ENCODE measurements at places on chromosomes 5 and 9. TPM values are rescaled to one million over a fixed set of nuclear protein-coding genes. Genes with fewer than 3 reads are reported as not detected.

DNA sequence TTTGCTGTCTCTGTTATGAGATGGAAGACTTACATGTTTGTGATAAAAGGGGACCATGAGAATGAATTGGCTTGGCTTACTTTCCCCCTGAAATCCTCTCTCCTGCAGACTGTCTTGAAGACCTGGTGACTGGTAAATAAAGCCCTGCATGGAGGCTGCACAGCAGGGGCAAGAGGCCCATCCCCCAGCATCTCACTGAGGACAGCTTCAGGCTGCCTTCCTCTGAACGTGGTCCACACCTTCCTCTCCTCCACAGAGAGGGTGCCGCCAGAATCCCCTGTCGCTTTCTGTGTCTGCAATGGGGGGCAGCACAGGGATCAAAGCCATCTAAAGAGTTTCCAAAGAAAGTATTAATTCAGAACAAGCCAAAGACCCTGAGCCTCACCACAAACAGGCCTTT lies 94.6 kb downstream of the SYK start:
- H3K4me1 ChIP-seq = no peaks in the 10 kb centered on the region
- no peak for DNase-seq
- peaks cover 36% of the 10 kb centered on the region for H3K27me3 ChIP-seq
- H3K36me3 ChIP-seq = no peaks in the 10 kb centered on the region
- H3K4me3 ChIP-seq = no peak overlapping the region

- H3K36me3 ChIP-seq = no peaks in the 10 kb centered on the region
- no peak overlapping the region for H3K27ac ChIP-seq
- no peak overlapping the region for H3K4me3 ChIP-seq
- no peaks in the 10 kb centered on the region for H3K4me1 ChIP-seq
- no peaks in the 10 kb centered on the region for H3K27me3 ChIP-seq
Observed at GRCh38 chr5:100826133-100826532, 76.9 kb downstream of the ST8SIA4 start.

- peaks cover 17% of the 10 kb centered on the region for H3K27me3 ChIP-seq
- H3K36me3 ChIP-seq = no peaks in the 10 kb centered on the region
- no peak overlapping the region for H3K27ac ChIP-seq
- H3K4me1 ChIP-seq = peaks cover 6% of the 10 kb centered on the region
- DNase-seq = no peak
Observed at GRCh38 chr9:134123764-134124128, 12.1 kb upstream of the WDR5 start.

DNA sequence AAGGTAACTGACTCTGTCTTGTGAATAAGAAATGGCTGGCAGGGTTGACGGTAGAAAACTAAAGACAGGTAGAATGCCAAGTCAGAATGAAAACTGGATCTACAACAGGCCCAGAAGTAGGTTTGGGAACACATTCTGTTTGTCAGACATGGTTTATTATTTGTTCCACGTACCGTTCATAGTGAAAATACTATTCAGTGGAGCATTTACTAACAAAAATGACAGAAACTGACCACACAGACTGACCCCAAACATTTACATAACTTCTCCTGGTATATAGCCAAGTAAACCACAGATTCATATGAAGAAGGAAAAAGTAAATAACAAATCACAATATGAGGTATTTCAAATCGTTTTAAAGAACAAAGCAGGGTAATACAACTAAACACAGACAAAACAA lies 73.7 kb downstream of the SLC38A9 start:
- H3K27ac ChIP-seq = no peak overlapping the region
- H3K4me3 ChIP-seq = no peak overlapping the region
- H3K4me1 ChIP-seq = peaks cover 31% of the 10 kb centered on the region
- no peak for DNase-seq

CAMK4 gene
- total RNA-seq = 3.8 TPM

DNA sequence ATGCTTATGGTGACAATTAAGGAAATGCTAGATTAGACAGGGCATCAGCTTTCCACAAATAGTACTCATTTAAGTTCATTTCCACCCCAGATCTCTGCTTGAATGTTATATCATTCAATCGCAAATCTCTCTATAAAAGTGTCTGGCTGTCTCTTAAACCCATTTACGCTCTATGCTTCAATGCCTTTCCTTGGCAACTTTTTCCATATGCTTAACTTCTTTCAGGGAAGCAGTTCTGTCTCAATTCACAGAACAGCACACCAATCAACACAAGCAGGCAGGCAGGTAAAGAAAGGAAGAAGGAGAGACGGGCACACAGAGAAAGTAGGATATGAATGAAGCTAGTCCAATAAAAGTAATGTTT lies 243.1 kb downstream of the DENND1A start:
- no peak overlapping the region for H3K4me3 ChIP-seq
- peaks cover 12% of the 10 kb centered on the region for H3K36me3 ChIP-seq
- H3K27me3 ChIP-seq = no peaks in the 10 kb centered on the region
- no peak overlapping the region for H3K27ac ChIP-seq
- DNase-seq = no peak
- H3K4me1 ChIP-seq = peaks cover 15% of the 10 kb centered on the region

DNA sequence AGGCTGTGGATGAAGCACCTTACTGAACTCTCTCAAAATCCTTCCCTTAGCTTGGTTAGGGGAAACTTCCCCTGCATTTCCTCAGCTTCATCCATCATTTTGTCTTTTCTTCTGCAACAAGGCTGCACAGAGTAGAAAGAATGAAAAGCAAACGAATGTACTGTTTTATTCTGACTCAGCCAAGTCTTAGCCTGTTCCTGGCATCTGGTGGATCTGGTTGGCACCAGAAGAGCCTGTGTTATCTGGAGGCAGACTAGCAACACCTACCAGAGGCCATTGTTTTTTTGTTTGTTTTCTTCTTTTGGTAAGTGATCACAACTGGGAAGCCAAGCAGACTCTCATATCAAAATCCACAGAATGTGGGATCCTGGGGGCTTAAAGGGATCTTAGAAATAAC lies 200.7 kb downstream of the FANCC start:
- 0 out of 2 replicates have a peak, but pooled peaks cover 10% of the 10 kb centered on the region for H3K36me3 ChIP-seq
- DNase-seq = no peak
- no peaks in the 10 kb centered on the region for H3K27me3 ChIP-seq
- peaks cover 9% of the 10 kb centered on the region for H3K4me1 ChIP-seq
- no peak overlapping the region for H3K27ac ChIP-seq
- no peak overlapping the region for H3K4me3 ChIP-seq

GRCh38 chr5:78888580-78889368 lies 96.3 kb downstream of the ARSB start:
- H3K27me3 ChIP-seq = no peaks in the 10 kb centered on the region
- DNase-seq = no peak
- H3K4me1 ChIP-seq = peaks cover 33% of the 10 kb centered on the region
- no peaks in the 10 kb centered on the region for H3K36me3 ChIP-seq
- H3K27ac ChIP-seq = no peak overlapping the region
- H3K4me3 ChIP-seq = no peak overlapping the region

DOCK8 gene
- total RNA-seq = not detected

GRCh38 chr9:134658378-134658955 lies 16.9 kb downstream of the COL5A1 start:
- DNase-seq = no peak
- H3K4me1 ChIP-seq = peaks cover 50% of the 10 kb centered on the region
- peak overlapping the region; percentile 64 for H3K27ac ChIP-seq

GRCh38 chr5:84673785-84674184 lies 289.1 kb upstream of the EDIL3 start:
- H3K27me3 ChIP-seq = no peaks in the 10 kb centered on the region
- H3K4me1 ChIP-seq = no peaks in the 10 kb centered on the region
- no peaks in the 10 kb centered on the region for H3K36me3 ChIP-seq
- no peak overlapping the region for H3K4me3 ChIP-seq
- H3K27ac ChIP-seq = no peak overlapping the region
- DNase-seq = no peak

LCN9 gene
- total RNA-seq = not detected

C5orf46 gene
- not detected for total RNA-seq

DNA sequence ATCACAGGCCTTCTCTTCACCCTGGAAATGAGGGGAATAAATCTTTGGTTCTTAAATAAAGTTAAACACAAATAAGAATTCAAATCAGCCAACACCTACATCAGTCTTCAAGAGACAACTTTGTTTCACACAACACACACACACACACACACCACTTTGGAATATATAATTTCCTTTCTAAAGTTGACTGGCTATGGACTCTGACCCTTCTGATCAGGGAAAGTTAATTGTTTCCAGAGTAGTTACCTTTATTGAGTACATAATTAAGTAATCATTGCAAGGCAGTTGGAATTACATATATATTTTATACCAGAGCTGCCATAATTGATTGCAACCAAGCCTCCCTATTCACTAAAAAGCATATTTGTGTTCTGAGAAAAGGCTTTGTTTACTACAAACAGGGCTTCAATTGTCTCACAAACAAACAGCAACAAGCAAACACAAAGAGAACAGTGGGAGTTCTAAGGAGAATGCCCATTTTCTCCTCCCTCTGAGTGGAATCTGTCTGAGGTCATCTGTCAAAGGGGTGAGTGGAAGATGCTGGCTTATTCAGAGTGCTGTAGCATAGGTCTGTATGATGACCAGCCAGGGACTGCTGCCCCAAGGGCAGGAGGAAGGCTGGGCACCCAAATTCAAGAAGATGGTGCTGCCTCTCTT lies 136.6 kb downstream of the SEMA6A start:
- no peaks in the 10 kb centered on the region for H3K4me1 ChIP-seq
- H3K27me3 ChIP-seq = peaks cover 8% of the 10 kb centered on the region
- no peak overlapping the region for H3K4me3 ChIP-seq

GRCh38 chr5:154164249-154164581 lies 26.3 kb upstream of the GALNT10 start:
- no peaks in the 10 kb centered on the region for H3K36me3 ChIP-seq
- no peak for DNase-seq
- no peak overlapping the region for H3K27ac ChIP-seq

GRCh38 chr5:131142970-131143617 lies 22.0 kb downstream of the HINT1 start:
- no peak overlapping the region for H3K27ac ChIP-seq
- no peaks in the 10 kb centered on the region for H3K36me3 ChIP-seq
- H3K4me1 ChIP-seq = no peaks in the 10 kb centered on the region
- H3K4me3 ChIP-seq = no peak overlapping the region
- H3K27me3 ChIP-seq = peaks cover 4% of the 10 kb centered on the region
- DNase-seq = no peak

SLC36A3 gene
- total RNA-seq = not detected

DNA sequence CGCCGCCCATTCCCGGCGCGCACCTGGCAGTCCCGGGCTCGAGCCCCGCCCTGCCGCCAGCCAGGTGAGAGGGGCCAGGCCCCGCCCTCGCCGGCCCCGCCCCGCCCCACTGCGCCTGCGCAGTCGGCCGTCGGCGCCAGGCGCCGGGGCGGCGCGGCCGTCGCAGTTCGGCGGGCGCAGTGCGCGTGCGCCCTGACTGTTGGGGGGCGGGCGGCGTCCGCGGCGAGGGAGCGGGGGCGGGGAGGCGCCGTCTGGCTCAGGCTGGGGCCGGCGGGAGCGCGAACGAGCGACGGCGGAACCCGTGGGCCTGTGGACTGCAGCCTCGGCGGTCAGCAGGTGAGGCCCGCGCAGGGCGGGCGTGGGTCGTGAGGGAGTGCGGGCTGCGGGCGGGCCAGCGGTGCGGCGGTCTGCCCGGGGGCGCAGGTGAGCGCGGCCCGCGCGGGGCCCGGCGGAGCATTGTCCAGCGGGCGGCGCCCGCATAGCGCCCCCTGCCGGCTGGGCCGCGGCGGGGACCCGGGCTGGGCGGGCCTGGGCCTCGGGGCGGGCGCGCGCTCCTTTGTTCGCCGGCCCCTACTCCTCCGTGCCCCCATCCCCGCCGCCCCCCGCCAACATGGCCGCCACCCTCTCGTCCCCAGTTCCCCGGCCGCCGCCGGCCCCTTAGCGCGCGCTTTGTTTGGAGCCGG lies at the start of gene SPIN1:
TSS of gene SPIN1 (plus strand) at position 242 of the 683 bp plus-strand sequence. CDS start 38,096 bp downstream, outside the sequence.
- peak within 1 kb of the TSS; percentile 95 for H3K27ac ChIP-seq
- peak within 1 kb of the TSS; percentile 99 for H3K4me3 ChIP-seq
- H3K27me3 ChIP-seq = peaks cover 4% of the 10 kb centered on the region
- H3K4me1 ChIP-seq = peaks cover 49% of the 10 kb centered on the region

- peaks cover 41% of the 10 kb centered on the region for H3K27me3 ChIP-seq
- H3K27ac ChIP-seq = peak overlapping the region; percentile 44
- DNase-seq = peak; percentile 34
- peaks cover 38% of the 10 kb centered on the region for H3K4me1 ChIP-seq
- peak overlapping the region; percentile 89 for H3K4me3 ChIP-seq
Observed at GRCh38 chr5:159098603-159099436, 896 bp downstream of the EBF1 start.

GRCh38 chr5:107792940-107793339 lies 122.2 kb upstream of the EFNA5 start:
- no peak for DNase-seq
- no peak overlapping the region for H3K27ac ChIP-seq
- no peaks in the 10 kb centered on the region for H3K36me3 ChIP-seq
- no peaks in the 10 kb centered on the region for H3K4me1 ChIP-seq

GRCh38 chr5:54630738-54631359 lies 113.3 kb downstream of the SNX18 start:
- DNase-seq = no peak
- H3K27ac ChIP-seq = no peak overlapping the region
- H3K4me3 ChIP-seq = no peak overlapping the region

DNA sequence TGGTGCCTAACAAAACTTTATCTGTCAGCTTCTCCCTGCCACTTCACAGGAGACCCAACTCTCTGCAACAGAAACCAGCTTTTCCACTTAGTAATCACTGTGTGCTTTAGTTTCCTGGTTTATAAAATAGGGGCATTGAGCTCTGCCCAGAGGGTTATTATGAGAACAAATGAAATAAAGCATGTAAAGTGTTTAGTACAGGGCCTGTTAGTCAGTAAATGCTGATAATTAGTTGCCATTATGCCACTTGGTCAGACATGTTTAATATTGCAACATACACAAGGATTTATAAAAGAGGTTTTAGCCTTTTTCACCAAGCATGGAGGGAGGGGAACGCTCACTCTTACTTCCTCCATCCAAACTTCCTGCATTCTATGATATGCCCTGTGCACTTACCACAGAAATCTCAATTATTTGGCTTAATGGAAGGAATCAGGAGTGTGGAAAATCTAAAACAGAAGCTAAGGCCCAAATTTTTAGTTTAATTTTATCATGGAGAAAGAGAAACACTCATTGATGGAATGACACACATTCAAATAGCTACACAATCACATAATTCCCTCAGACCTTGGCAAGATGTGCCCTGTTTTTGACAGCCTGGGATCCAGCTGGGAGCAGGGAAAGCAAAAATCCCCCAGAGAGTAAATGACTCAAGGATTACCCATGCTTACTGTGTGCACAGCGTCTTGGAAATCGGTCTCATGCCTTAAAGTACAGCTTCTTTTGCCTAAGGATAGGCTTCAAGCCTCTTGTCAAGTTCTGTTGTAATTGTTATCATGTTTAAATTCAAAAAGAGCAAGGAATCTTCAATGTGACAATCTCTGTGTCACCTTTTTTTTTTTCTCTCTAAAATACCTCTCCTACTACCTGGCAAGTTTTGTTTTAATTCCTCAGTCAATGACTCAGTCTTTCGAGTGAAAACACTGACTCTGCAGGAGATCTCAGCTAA lies 34.0 kb downstream of the ZNF474 start:
- peak overlapping the region; percentile 83 for H3K27ac ChIP-seq
- H3K36me3 ChIP-seq = no peaks in the 10 kb centered on the region
- no peaks in the 10 kb centered on the region for H3K27me3 ChIP-seq
- H3K4me1 ChIP-seq = peaks cover 54% of the 10 kb centered on the region

NOL8 gene
- total RNA-seq = 24.9 TPM

- no peaks in the 10 kb centered on the region for H3K4me1 ChIP-seq
- H3K4me3 ChIP-seq = no peak overlapping the region
- H3K36me3 ChIP-seq = no peaks in the 10 kb centered on the region
Observed at GRCh38 chr9:9623506-9623905, 989.3 kb downstream of the PTPRD start.
